ENCODE measurements at places on chromosomes 4 and X.

DNA sequence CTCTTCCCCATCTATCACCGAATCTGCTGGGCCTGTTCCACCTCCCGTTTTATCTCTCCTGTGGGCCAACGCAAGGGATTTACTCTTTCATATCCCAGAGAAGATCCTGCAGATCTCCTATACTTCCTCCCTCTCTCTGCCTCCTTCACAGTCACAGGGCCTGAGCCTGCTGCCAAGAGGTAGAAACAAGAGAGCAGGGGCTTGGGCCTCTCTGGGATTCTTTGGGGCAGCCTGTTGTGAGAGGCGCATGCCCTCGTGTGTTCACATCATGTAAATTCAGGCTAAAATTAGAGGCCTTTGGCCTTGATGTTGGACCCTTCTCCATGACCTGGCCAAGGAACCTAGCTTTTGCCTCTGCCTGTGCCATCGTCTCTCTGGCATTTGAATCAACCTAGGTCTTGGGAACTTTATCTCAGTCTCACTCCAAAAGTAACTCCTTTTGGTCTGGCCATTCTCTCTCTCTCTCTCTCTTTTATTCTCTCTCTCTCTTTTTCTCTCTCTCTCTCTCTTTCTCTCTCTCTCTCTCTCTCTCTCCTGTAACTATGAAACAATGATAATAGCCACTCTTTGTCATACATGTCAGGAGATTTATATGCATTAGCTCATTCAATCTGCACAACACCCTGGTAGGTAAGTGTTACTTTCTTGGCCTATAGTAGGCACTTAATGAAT is 20.0 kb upstream of the EFNB1 start:
- no peak for DNase-seq

GRCh38 chr4:188372058-188372457 is 232.8 kb downstream of the TRIML1 start:
- DNase-seq = no peak

GRCh38 chr4:66539745-66540144 is 869.5 kb upstream of the EPHA5 start:
- no peak for DNase-seq

- no peak for DNase-seq
These were observed 30.9 kb downstream of the CD38 start for GRCh38 chr4:15809058-15809457.

DNA sequence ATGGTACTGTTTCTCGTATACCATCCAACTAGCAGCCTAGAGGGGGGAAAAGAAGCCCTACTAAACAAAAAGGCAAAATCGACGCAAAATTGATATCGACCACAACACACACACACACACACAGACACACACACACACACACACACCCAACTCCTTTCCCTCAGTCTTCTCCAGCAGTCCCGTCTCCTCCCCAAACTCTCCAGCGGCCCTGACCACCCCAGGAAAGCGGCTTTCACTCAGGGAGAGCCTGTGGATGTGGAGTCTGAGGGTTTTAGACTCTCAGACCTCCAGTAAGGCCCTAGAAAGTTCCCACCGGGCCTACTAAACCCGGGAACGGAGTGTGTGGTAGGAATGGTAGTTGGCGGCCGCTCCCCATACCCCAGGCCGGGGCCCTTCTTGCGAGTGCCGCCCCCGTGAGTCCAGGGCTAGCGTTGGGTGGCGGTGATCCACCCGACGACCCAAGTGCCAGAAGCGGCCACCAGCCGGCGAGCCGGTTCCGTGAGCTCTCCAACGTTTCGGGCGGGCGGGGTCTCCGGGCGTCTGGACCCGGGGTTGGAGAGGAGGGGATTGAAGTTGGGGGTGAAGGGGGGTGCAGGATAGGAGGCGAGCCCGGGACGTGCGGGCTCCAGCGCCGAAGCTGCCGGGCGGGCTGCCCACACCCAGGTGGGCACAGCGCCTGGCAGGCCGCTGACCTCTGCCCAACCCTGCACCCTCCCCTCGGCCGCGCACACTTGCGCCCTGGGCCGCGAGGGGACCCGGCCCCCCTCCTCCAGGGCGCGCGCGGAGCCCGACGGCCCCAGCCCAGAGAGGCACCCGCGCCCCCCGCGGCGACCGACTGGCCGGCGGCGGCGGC is 13.7 kb downstream of the ARX start:
- DNase-seq = no peak

DNA sequence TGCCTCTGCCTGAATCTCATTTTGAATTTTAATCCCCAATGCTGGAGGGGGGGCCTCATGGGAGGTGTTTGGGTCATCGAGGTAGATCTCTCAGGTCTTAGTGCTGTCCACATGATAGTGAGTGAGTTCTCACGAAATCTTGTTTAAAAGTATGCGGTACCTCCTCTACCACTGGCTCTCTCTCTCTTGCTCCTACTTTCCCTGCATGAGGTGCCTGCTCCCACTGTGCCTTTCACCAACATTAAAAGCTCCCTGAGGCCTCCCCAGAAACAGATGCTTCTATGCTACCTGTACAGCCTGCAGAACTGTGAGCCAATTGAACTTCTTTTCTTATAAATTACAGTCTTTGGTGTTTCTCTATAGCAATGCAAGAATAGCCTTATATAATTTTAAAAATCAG is 560.7 kb upstream of the CPEB2 start:
- DNase-seq = no peak

DNA sequence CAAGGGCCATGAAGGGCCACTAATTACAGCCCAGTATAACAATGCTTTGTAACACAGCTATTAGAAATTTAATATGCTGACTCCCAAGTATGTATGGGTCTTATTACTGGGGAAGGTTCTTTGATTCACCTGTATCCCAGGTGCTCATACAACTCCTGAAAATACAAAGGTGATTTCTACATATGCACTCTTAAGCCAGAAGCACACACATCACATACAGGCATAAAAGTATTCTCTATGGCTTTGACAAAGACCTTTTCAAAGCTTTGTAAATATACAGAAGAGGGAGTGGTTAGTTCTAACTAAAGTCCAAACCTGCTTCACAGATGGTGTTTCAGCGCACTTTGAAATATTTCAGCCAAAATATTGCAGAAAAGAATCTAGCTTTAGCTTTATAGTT is 191.5 kb downstream of the SNCA start:
- no peak for DNase-seq

DNA sequence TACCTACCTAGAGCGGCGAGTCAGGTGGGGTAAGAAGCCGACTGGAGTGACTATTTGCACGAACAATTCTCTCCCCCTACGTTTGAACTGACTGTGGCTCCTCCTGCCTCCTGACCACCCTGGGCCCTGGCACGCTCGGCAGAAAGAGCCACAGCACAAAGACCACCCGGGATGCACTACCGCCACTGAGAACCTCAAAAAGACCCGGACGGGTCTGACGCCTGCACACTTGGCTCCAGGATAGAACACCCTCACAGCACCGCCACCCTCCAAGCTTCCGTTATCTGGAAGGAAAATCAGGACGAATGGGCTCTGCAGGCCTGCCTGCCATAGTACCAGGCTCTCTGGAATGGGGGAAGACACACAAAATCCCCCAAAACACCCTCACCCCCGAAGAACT is 2.2 kb downstream of the LRPAP1 start:
- no peak for DNase-seq

GRCh38 chrX:8005678-8006347 is 78.6 kb upstream of the PNPLA4 start:
- no peak for DNase-seq

Data from putamen (tissue), 1 donor.